AG04450 (cell line): ENCODE measurements at places on chromosomes 7 and 10. TPM values are rescaled to one million over a fixed set of nuclear protein-coding genes. Genes with fewer than 3 reads are reported as not detected.

The JCAD gene
- 38.3 and 41.2 TPM in 2 replicates for polyA plus RNA-seq

The LDB3 gene
- 0.46 and 0.60 TPM in 2 replicates for polyA plus RNA-seq

- no peak for DNase-seq
Measured at GRCh38 chr10:75209086-75209920, 1.3 kb upstream of the VDAC2 start.

- DNase-seq, result no peak
Measured at GRCh38 chr7:95921543-95921942, 149.2 kb downstream of the DYNC1I1 start.

- DNase-seq, result no peak
Measured at GRCh38 chr10:16698461-16698860, 118.8 kb downstream of the RSU1 start.

- DNase-seq, result no peak
Measured at GRCh38 chr10:20622531-20623211, 274.4 kb downstream of the NEBL start.

DNA sequence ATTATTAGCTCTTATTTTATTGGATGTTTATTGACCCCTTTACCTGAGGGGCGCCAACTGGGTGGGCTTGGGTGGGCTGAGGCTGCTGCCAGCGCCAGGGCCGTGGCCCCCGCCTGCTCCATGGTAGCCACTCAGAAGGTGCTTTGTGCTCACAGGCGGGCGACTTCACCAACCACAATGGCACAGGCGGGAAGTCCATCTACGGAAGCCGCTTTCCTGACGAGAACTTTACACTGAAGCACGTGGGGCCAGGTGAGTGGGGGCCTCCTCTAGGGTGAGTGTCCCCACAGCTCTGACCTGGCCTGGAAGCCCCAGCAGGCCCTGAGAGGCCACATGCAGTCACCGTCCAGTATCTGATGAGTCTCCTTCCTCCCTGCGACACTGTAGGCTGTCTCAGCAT lies 4.1 kb downstream of the PPIF start:
- DNase-seq, result no peak

- no peak for DNase-seq
Measured at GRCh38 chr7:106190589-106191330, 78.6 kb upstream of the SYPL1 start.

DNA sequence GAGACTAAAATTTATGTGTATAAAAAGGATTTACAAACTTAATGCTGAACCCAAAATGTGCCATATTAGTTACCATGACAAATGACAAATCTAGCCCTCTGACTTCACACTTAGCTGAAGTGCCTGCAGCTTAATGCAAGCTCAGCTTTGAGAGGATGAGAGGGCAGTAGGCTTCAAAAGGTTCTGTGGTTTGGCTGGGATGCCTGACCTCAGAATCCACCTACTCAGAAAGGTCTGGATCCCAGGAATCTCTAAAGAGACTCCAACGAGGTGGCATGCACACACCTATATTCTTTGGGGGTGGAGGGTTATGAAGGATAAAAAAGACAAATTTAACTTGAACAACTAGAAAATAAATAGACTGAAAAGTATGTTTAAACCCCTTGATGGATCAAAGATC lies 213.4 kb downstream of the TAX1BP1 start:
- DNase-seq, result no peak

GRCh38 chr10:128005858-128006257 lies 99.0 kb downstream of the PTPRE start:
- no peak for DNase-seq

GRCh38 chr7:149422914-149423301 lies 38.0 kb downstream of the ZNF777 start:
- DNase-seq, result no peak

- DNase-seq, result no peak
Measured at GRCh38 chr7:116674508-116675173, 2.6 kb downstream of the MET start.
